Osteoblast (primary cell): ENCODE measurements at places on chromosomes 1 and 21. TPM values are rescaled to one million over a fixed set of nuclear protein-coding genes. Genes with fewer than 3 reads are reported as not detected.

- H3K27ac ChIP-seq: peak overlapping the region; percentile 83
- H3K36me3 ChIP-seq: peaks cover 3% of the 10 kb centered on the region
- H3K4me3 ChIP-seq: peak overlapping the region; percentile 73
- no peaks in the 10 kb centered on the region for H3K27me3 ChIP-seq
- peaks cover 19% of the 10 kb centered on the region for H3K4me1 ChIP-seq
Measured at GRCh38 chr1:8524627-8525157, 206.8 kb downstream of the SLC45A1 start.

- peaks cover 37% of the 10 kb centered on the region for H3K4me1 ChIP-seq
- peak; percentile 94 for DNase-seq
- peak overlapping the region; percentile 76 for H3K27ac ChIP-seq
- peak overlapping the region; percentile 12 for H3K4me3 ChIP-seq
Measured at GRCh38 chr1:14742181-14742980, 143.9 kb downstream of the KAZN start.

DNA sequence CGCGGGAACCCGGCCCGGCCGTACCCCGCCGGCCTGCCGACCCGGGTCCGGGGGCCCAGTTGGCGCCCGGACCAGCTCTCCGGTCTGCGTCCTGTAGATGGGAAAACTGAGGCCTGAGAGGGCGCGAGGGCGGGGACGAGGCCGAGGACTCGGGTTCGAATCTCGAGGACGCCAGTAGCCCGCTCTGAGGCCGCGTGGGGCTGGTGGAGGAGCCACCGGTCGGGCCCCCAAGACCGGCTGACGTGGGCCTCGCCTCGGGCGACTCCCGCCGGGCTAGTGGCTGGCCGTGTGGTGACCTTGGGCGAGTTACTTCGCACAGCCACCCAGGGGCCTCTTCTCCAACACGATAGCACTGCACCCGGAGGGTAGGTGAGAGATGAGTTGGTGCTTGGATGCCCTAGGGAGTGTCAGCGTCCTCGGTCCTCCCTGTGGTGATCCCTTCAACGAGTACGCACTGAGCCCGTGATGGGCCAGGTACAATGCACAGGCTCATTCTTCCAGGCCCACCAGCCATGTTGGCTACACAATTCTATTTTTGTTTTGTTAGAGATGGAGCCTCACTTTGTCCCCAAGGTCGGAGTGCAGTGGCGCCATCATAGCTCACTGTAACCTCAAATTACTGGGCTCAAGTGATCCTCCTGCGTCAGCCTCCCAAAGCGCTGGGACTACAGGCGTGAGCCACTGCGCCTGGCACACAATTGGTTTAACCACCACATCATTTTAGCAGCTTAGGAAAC is 404 bp upstream of the SCMH1 start:
- H3K4me1 ChIP-seq: peaks cover 35% of the 10 kb centered on the region
- H3K4me3 ChIP-seq: peak overlapping the region; percentile 76
- H3K27me3 ChIP-seq: no peaks in the 10 kb centered on the region
- DNase-seq: no peak
- H3K27ac ChIP-seq: peak overlapping the region; percentile 47
- H3K36me3 ChIP-seq: no peaks in the 10 kb centered on the region

GRCh38 chr1:2084306-2084705 is 34.1 kb downstream of the PRKCZ start:
- H3K36me3 ChIP-seq: no peaks in the 10 kb centered on the region
- no peak overlapping the region for H3K27ac ChIP-seq
- no peak for DNase-seq
- H3K4me1 ChIP-seq: peaks cover 9% of the 10 kb centered on the region

DNA sequence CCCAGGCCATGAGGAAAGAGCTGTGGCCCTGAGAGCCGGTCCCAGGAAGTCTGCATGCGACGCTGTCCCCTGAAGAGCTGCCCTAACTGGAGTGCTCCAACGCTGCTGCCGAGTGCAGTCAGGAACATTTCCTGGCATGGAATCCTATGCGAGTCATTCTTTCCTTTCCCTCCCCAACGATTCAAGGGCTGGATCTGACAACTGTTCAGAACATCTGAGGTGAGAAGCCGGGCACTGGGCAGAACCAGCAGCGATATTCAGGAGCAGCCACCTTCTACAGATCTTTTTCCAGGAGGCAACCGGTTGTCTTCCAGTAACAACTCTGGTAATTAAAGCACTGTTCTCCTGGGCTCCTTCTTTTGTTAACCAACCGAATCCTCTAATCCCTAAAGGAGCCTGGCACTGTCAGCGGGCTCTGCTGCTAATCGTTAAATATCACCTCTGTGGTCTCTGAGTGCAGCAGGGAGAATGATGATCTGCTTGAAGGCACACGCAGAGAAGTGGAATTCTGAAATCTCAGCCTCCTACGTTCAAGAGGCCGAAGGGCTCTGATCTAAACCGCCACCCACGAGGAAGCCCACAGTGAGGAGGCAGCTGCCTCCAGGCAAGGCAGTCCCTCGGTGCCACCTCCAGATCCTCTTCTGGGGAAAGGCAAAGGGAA is 55.8 kb downstream of the SLC45A1 start:
- H3K4me1 ChIP-seq: peaks cover 51% of the 10 kb centered on the region
- H3K27ac ChIP-seq: peak overlapping the region; percentile 89
- no peak overlapping the region for H3K4me3 ChIP-seq
- H3K27me3 ChIP-seq: no peaks in the 10 kb centered on the region

DNA sequence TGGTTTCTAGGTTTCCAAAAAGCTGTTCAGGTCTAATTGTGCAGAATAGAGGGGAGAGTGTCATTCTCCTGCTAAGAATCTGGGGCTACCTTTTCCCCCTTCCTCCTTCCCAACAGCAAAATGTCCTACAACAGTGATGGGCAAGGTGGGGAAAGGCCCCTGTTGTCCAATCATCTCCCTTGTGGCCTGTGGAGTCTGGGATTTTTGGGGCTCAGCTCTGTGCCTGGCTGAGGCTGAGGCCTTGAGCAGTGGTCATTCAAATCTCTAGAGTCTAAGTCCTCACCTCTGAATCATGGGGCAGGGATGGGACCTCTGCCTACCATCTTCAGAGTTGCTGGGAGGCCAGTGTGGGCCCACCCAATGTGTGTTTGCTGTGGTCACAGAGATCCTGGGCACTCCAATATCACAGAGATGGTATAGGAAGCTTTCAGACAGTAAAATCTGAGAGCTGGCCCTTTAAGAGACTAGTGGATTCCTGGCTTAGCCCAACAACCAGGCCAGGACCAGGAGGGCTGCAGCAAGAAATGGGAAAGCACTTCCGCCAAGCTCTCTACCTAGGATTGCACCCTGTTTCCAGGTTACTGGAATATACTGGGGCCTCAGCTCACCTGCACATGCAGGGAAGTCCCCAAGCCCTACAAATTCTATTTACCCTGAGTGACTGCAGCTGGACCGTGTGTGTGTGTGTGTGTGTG is 28.5 kb upstream of the TENT5C start:
- no peak overlapping the region for H3K27ac ChIP-seq
- H3K4me1 ChIP-seq: no peaks in the 10 kb centered on the region
- H3K27me3 ChIP-seq: no peaks in the 10 kb centered on the region
- no peaks in the 10 kb centered on the region for H3K36me3 ChIP-seq

DNA sequence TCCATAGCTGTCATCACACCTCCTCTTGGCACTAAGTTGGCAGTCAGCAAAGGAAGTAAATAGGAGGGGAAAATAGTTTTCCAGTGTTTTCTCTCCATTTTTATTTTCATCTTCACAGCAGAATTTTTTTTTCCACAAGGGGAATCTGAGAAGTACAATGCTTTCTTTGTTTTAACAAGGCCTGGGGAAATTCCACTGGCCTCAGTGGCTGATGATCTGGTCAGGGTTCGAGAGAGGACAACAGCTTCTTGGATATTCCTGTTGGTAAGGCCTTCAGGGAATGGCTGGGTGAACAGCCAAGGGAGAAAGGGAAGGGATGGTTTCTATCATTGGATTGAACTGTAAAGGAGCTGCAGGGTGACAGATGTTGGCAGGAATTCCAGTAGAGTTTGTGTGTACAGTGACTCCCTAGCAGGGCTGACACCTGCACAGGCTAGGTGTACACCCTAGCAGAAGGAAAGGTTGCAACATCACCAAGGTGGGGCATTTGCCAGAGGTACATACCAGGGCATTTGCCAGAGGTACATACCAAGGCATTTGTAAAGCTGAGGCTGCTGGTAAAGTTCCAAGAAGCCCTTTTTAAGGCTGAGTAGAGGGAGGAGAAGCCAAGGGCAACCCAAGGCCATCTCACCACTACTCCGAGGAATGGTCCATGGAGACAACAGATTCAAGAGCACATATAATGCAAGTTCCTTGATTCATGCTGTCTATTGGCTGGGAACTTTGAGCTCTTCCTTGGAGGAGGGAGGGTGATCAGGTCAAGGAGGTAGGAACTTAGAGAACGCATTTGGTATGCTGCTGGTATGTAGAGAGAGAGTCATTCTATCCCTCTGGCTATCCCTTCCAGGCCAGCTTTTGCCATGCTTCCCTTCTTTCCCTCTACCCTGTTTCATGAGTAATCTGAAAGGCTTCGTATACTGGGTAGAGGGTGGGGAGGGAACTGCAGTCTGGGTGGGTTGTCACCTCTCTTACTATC is 3.1 kb downstream of the GJA5 start:
- no peaks in the 10 kb centered on the region for H3K4me1 ChIP-seq
- no peaks in the 10 kb centered on the region for H3K36me3 ChIP-seq
- H3K27me3 ChIP-seq: peaks cover 4% of the 10 kb centered on the region

- no peaks in the 10 kb centered on the region for H3K4me1 ChIP-seq
- H3K4me3 ChIP-seq: no peak overlapping the region
- no peak for DNase-seq
- peaks cover 57% of the 10 kb centered on the region for H3K36me3 ChIP-seq
- H3K27me3 ChIP-seq: no peaks in the 10 kb centered on the region
Measured at GRCh38 chr1:46363121-46363520, 22.5 kb downstream of the NSUN4 start.

GRCh38 chr1:17181781-17182464 is 23.0 kb upstream of the PADI1 start:
- no peak overlapping the region for H3K4me3 ChIP-seq
- H3K27me3 ChIP-seq: no peaks in the 10 kb centered on the region
- no peak overlapping the region for H3K27ac ChIP-seq
- no peak for DNase-seq

DNA sequence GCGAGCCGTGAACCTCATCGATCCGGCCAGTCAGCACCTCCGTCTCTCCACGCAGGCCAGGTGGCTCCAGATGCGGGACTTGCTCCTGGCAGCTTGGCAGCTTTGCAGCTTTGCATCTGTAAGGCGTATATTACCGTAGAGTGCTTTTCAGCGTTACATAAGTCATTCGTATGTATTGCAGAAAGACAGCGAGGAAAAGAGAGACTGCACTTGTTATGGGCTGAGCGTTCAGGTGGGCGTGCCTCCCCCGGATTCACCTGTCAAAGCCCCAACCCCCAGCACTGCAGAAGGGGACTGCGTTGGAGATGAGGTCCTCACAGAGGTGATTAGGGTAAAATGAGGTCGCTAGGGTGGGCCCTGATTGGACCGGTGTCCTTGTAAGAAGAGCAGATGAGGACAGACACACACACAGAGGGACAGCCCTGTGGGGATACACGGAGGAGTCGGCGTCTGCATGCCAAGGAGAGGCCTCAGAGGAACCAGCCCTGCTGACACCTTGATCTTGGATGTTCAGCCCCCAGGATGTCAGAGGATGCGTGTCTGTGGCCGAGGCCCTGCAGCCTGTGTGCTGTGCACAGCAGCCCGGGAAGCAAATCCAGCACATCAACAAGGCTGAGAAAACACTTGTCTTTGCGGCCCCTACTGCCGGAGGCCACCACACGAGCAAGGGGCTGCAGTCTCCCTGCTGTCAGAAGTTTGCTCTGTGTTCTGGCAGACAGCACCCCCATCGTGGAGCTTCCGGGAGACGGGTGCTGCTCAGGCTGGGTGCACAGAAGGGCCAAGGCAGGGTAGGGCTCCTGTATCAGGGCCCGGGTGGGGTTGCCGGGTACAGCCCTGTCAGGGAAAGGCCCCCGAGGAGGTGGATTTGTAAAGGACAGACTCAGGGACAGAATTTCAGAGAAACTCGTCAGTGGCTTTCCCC is 10.9 kb upstream of the AGPAT3 start:
- DNase-seq: peak; percentile 66
- H3K36me3 ChIP-seq: no peaks in the 10 kb centered on the region
- no peak overlapping the region for H3K4me3 ChIP-seq
- H3K27ac ChIP-seq: no peak overlapping the region

DNA sequence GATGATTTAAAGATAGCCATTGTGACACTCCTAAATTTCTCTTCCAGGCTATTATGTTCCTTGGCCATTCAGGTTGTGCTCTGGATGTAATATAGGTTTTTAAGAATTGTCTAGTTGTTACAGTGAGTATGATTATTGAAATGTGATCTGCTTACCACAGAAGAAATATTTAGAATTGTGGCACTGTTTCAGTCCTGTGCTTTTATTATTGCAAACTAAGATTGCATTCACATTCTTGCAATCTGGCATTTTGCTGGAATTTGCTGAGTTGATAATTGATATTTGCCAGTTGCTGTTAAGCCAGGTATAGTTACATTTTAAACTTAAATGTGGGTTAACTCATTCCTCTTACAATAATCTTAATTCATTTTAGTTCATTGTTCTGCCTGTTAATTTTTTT is 22.3 kb downstream of the EXO1 start:
- H3K27me3 ChIP-seq: no peaks in the 10 kb centered on the region
- no peak for DNase-seq
- no peak overlapping the region for H3K27ac ChIP-seq
- peaks cover 4% of the 10 kb centered on the region for H3K36me3 ChIP-seq

GRCh38 chr1:101239095-101240040 is 2.5 kb downstream of the S1PR1 start:
- H3K27ac ChIP-seq: no peak overlapping the region
- H3K4me1 ChIP-seq: peaks cover 19% of the 10 kb centered on the region
- H3K36me3 ChIP-seq: peaks cover 9% of the 10 kb centered on the region
- no peak overlapping the region for H3K4me3 ChIP-seq
- no peak for DNase-seq
- no peaks in the 10 kb centered on the region for H3K27me3 ChIP-seq

GRCh38 chr1:100323419-100324106 is 28.7 kb upstream of the CDC14A start:
- H3K4me1 ChIP-seq: no peaks in the 10 kb centered on the region
- H3K36me3 ChIP-seq: no peaks in the 10 kb centered on the region
- peaks cover 11% of the 10 kb centered on the region for H3K27me3 ChIP-seq
- H3K27ac ChIP-seq: peak overlapping the region; percentile 35

DNA sequence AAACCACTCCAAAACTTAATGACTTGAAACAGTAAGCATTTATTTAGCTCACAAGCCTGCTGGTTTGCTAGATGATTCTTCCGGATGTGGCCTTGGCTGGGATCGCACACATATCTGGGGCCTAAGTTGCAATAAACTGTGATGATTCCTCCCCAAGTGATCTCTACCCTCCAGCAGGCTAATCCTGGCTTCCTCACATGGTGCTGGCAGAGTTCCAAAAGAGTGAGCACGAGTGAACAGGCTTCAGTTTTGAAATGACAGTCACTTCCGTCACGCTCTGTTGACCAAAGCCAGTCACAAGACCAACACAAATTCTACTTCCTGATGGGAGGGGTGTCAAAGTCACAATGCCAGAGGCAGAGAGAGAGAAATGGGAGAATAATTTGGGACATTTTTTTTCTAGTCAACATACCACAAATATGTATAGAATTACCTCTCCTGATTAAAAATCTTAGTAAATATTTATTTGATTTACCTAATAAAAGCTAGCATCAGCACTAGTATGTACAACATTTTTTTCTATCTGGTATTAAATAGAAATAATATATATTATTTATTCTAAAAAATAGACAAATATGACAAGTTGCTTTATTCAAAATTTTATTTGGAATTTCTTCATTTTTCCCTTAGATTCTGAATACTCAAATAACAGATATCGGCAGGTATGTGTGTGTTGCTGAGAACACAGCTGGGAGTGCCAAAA is 292.7 kb downstream of the TPR start:
- no peaks in the 10 kb centered on the region for H3K27me3 ChIP-seq
- no peak overlapping the region for H3K27ac ChIP-seq
- H3K4me1 ChIP-seq: no peaks in the 10 kb centered on the region
- H3K36me3 ChIP-seq: no peaks in the 10 kb centered on the region
- DNase-seq: peak; percentile 22

B3GALT2 gene
- 2.1 and 2.2 TPM in 2 replicates for total RNA-seq

OTUD3 gene
- 4.0 and 4.1 TPM in 2 replicates for total RNA-seq

F3 gene
- total RNA-seq: 5.8 and 7.4 TPM in 2 replicates

CLCA2 gene
- total RNA-seq: 2.2 and 5.3 TPM in 2 replicates

FCRLB gene
- 1.8 TPM in 2 replicates for total RNA-seq
